NCI-H748 treated with DMSO at 0.1 percent for 48 hours (cell line): ENCODE measurements at places on chromosomes 6 and 20.

- DNase-seq, result peak; percentile 7
These were observed 398 bp upstream of the SPATS1 start for GRCh38 chr6:44342052-44342451.

GRCh38 chr20:22924949-22925612, 110.0 kb upstream of the SSTR4 start:
- no peak for DNase-seq

DNA sequence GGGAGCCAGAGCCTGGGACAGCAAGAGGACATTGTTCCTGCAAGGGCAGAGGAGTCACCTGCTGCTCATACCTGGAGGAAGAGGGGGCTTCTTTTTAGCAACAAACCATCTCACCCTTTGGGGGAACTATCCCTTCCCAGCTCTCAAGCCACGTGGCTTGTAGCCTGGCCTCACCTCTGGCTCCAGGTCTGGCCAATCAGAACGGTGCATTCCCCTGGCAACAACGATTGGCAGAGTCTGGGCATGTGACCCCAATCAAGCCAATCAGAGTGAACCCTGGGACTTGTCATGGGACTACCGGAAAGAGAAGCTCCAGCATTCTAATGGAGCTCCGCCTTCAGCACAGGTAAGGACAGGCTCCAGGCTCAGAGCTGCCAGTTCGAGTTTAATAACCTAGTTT, 33.6 kb downstream of the KCNB1 start:
- DNase-seq, result no peak

DNA sequence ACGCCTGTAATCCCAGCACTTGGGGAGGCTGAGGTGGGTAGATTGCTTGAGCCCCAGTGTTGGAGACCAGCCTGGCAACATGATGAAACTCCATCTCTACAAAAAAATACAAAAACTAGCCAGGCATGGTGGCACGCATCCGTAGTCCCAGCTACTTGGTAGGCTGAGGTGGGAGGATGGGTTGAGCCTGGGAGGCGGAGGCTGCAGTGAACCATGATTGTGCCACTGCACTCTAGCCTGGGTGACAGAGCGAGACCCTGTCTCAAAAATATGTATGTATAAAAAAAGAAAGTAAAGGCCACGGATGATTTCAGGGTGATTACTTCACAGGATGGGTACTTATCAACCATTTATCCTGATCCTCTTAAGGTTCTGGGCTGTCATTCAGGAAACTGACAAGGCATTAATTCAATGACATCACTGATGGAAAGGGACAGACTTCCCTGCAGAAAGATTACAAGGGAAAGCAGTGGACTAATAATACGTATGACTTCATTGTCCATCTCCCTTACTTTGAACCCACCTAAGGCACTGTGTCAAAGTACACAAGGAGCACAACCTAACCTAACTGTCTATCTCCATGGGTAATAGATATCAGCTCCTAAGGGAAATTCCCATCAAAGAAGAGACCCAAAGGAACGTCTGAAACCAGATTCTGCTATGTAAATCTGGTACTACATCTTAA, 61.2 kb downstream of the ZMYND8 start:
- DNase-seq, result no peak

GRCh38 chr6:32956176-32956575, 3.3 kb upstream of the HLA-DMA start:
- DNase-seq, result no peak

DNA sequence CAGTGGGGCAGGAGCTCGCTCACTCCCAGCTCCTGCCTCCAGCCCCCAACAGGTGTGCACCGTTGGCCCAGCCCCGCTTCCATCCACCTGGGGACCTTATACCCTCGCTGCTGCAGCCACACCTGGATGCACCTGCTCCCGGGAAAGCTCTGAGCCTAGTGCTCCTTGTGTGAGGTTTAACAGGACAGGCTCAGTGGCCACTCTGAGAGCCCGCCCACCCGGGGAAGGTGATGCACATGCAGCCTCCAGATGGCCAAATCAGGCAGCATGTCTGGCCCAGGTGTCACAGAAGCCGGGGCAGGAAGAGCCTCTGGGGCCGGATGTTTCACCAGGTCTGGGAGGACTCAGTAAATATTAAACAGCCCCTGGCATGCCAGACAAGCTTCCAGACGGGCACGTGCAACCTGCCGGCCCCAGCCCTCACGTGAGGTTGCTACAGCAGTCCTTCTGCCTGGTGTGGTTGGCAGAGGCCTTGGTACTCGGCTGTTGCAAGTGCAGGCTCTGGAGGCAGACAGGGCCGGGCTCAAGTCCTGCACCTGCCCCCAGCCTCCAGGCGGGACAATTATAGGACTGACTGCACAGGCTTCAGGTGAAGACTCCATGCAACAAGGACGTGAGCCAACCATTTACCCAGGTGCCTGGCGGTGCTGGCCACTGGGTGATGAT, 66.9 kb downstream of the RIPOR3 start:
- no peak for DNase-seq

DNA sequence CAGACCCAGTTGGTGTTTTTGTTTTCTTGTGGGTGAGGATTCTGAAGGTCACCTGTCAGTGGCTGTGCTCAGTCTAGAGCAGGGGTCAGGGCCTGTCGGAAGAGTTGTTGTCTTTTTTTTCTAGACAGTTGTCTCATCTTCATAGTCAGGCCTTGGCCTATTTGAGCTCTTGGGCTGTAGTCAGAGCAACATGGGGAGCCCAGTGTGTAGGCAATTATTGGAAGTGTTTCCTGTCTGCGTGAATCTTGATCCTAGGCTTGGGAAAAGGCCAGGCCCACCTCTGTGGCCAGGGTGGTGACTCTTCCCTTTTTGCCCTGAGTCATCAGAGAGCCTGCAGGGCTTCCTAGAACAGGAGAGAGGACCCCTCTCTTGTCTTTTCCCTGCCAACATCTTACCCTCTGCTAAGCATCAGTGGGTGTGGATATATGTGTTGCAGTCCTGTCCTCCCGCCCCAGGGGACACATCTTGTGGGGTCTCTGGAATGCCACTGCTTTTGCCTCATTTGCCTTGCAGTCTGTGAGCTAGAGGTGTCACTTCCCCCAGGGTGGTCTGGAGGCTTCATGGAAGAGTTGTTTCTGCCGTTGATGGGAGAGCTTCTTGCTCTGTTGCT, 11.4 kb downstream of the TJAP1 start:
- no peak for DNase-seq

DNA sequence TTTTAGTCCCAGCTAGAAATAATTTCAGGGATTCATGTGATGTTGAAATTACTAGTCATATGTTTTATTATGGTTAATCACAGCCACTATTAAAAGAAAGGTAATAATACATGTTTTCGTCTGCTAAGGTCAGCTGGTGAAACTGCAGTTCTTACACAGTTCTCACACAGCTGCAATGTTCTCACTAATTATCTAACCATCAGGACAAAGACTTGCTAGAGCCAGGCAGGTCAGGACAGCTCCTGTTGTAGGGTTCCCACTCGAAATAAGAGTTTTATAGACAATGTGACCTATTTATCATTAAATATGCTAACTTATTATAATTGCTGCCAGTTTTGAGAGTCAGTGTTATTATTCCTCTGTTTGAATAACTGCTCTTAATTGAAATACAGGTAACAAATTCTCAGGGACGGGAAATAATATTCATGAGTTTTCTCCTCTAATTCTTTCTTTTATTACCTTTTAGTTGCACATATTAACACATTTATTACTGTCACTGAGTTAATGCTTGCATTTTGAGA, 97.9 kb downstream of the GJA1 start:
- no peak for DNase-seq

- no peak for DNase-seq
These were observed 314.3 kb upstream of the SUPT3H start for GRCh38 chr6:45692021-45692420.

DNA sequence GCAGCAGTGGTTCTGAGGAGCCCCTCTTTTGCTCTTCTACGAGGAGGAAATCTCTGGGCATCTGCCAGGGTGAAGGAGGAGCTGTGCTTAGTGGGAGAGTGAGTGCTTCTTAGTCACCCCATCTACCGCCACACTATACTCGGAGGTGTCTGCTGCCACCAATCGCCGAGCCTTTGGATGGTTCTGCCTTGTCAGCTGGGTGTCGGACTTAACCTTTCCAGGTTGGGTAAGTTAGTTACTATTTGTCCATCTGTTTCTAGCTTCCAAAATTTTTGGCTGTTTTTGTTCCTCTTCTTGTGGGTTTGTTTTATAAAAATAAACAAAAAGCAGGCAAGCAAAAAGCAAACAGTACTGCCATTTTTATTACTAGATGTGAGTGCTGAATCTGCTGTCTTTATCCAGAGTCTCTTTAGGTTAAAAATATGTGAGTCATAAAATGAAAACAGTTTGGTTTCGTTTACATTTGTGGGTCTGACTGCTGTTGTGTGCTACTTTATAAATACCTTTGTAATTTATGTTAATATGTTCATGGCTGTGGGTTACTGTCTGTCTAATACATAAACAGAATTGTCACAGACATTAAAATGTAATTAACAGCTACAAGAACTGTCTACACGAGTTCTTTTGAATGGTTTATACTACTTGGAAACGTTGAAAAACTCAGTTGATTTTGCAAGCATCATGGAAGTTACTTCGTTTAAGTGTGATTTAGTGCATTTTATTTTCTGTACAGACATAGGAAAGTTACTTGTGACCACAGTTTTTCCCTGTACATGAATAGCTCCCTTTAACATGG, 89.2 kb downstream of the ARID1B start:
- DNase-seq, result no peak

DNA sequence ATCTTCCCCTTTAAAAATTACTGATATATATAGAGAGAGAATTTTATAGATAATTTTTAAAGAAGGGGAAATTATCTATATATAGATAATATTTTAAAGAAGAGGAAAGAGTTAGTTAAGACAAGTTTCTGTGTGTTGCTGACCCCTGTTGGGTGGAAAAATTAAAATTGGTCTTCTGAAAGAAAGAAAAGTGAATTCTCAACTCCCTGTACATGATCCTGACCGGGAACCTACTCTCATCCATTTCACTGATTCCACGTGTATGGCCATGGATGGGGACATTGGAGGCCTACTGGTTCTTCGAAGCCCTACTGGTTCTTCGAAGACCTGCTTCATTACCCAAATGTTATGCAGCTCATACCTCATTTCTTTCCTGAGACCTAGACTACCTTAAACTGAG, 53.0 kb upstream of the TCF21 start:
- DNase-seq, result no peak

DNA sequence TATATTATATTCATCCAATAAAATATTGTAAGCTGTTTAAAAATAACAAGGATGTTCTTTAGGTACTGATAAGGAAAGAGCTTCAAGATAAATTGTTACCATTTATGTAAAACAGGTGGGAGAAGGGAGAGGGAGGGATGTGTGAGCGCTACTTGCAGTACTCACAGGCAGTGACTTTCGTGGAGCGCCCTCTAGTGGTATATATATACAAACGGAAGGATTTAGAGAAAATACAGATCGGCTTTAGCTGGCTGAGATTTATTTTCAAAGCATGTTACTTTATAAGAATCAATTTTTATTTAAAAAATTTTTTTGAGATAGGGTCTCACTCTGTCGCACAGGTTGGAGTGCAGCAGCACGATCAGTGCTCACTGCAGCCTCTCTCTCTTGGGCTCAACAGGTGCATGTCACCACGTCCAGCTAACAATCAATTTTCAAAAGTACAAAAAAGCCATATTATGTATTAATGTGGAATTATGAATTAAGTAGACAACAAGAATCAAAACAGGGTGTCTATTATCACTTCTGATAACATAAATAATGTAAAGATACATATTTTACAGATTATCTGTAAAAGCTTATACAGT, 3.3 kb upstream of the MOG start:
- DNase-seq, result peak; percentile 92

GRCh38 chr20:50588034-50588736, 78.0 kb downstream of the PTPN1 start:
- DNase-seq, result no peak

- no peak for DNase-seq
These were observed 24.7 kb upstream of the PHF3 start for GRCh38 chr6:63610944-63611343.

DNA sequence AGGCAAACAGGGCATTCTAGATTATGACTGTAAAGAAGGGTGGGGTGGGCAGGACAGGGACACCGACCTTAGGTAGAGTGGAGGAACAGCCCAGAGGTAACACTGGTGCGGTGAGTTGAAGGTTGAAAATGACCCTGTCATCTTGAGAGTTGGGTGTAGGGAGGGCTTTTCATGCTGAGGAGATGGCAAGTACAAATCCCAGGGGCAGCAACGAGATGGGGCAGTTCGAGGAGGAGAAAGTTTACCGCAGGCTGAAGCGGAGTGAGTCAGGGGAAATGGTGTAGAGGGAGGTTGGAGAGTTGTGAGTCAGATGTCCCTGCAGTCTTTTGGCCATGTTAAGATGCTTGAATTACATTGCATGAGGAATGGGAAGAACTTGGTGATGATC, 101.1 kb downstream of the HIVEP1 start:
- no peak for DNase-seq

GRCh38 chr6:51300510-51300909, 481.8 kb downstream of the TFAP2B start:
- no peak for DNase-seq

- no peak for DNase-seq
These were observed 17.8 kb downstream of the SLC22A1 start for GRCh38 chr6:160139420-160139851.

- no peak for DNase-seq
These were observed 101.8 kb upstream of the DST start for GRCh38 chr6:56744528-56744927.

DNA sequence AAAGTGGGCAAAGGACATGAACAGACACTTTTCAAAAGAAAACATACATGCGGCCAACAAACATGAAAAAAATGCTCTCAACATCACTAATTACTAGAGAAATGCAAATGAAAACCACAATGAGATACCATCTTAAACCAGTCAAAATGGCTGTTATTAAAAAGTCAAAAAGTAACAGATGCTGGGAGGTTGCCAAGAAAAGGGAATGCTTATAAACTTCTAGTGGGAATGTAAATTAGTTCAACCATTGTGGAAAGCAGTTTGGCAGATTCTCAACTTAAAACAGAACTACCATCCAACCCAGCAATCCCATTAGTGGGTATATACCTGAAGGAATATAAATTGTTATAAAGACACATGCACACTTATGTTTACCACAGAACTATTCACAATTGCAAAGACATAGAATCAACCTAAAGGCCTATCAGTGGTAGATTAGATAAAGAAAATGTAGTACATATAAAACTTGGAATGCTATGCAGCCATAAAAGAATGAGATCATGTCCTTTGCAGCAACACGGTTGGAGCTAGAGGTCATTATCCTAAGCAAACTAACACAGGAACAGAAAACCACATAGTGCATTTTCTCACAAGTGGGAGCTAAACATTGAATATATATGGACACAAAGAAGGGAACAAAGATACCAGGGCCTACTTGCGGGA, 16.3 kb downstream of the CENPQ start:
- no peak for DNase-seq
